ENCODE measurements at places on chromosomes 7 and 10.

- DNase-seq = no peak
These were observed 90.3 kb downstream of the CPEB3 start for GRCh38 chr10:92200564-92200963.

- peak; percentile 43 for DNase-seq
These were observed 15.6 kb downstream of the SMURF1 start for GRCh38 chr7:99128076-99128950.

DNA sequence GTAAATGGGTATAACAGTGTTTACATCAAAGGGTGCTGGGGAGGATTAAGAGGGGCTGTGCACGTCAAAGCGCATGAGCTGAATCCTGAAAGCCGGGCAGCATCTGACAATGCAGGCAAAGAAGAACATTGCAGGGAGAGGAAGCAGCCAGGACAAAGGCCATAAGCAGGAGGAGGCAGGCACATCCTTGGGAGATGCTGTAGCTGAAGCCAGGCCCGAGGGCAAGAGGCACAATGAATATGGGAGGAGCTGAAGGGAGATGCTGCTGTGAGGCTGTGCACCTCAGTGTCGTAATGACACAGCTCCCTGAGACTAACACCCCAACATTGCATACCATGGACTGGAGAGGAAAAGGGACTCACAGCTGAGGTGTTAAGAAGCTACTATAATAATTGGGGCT lies 129.2 kb downstream of the BTAF1 start:
- DNase-seq = no peak

- no peak for DNase-seq
These were observed 38.0 kb downstream of the ADD3 start for GRCh38 chr10:110045772-110046171.

- DNase-seq = peak; percentile 77
These were observed 64.6 kb downstream of the KLF6 start for GRCh38 chr10:3720228-3721019.

- no peak for DNase-seq
These were observed 20.8 kb downstream of the EPC1 start for GRCh38 chr10:32326119-32326518.

DNA sequence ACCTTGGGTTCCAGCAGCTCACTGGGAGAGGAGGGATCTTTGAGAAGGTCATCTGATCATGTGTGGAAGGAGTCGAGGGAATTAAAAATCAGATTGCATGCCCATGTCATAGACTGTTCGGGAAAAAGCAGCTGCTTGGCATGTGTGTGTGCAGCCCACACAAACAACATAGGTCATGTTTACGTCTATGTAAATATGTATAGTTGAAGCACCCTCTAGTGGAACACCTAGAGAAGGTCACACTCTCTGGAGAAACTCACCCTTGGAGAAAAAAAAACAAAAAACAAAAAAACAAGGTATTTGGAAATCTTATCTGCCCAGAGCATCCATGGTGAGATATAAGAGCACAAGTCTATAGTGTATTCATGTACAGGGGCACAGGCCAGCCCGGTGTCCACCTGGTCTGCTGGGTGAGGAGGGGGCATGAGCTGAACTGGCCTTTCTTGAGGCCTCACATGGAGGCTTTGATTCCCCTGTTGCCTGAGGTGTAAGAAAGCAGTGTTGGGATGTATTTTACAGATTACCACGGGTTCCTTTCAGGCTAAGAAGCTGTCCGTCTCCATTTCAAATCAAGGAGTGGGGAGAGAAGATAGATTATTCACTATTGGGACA lies 98.0 kb downstream of the NPY start:
- no peak for DNase-seq

DNA sequence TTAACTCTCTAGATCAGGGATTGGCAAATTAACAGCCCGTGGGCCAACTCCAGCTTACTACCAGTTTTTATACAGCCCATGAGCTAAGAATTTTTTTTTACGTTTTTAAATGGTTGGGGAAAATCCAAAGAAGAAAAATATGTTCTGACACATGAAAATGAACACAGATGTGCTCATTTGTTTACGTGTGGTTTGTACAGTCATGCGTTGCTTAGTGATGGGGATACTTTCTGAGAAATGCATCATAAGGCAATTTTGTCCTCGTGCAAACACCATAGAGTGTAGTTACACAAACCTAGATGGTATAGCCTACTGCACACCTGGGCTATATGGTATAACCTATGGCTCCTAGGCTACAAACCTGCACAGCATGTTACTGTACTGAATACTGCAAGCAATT lies 8.3 kb upstream of the SMKR1 start:
- peak; percentile 81 for DNase-seq

GRCh38 chr10:82477776-82478175 lies 602.8 kb downstream of the NRG3 start:
- DNase-seq = no peak

DNA sequence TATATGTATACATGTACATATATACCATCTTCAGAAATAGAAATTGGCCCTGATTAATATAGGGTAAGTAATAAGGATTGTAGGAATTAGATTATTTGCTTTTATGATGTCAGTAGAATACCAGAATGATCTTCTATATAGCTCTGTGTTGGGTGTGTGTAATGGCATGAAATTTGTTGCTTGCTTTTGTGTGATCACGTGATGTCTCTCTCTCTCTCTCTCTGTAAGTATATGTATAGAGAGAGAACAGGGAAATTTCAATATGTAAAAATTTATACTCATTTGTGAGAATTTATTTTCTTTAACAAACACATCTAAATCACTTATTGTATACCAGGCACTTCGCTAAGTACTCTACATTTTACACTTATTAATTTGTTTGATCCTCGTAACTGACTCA lies 272.7 kb downstream of the BICC1 start:
- no peak for DNase-seq

GRCh38 chr10:75137533-75138438 lies 26.3 kb downstream of the SAMD8 start:
- peak; percentile 52 for DNase-seq

- DNase-seq = no peak
These were observed 33.5 kb upstream of the TARP start for GRCh38 chr7:38306914-38307313.

GRCh38 chr7:116512520-116513188 lies 12.2 kb upstream of the CAV1 start:
- peak; percentile 83 for DNase-seq

- DNase-seq = no peak
These were observed 18.2 kb upstream of the HECTD2 start for GRCh38 chr10:91391920-91392319.

GRCh38 chr7:43879477-43879876 lies 10.2 kb upstream of the MRPS24 start:
- peak; percentile 81 for DNase-seq

DNA sequence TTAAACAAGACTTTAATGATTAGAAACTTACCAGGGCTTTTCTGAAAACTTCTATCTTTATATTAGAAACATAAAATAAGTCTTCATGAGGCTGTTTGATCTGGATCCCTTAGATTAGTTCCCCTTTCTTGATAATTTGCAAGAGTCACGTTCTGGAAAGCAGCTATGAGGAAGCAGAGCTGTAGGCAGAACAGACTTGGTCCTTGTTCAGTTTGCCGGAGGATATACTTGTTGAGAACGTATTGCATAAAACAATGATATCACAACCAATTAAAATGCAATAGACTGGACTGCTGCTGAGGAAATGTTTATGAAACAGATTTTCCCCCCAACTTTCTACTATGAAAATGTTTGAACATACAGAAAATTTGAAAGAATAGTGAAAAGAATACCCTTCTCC lies 2.8 kb downstream of the SAMD9L start:
- DNase-seq = no peak

DNA sequence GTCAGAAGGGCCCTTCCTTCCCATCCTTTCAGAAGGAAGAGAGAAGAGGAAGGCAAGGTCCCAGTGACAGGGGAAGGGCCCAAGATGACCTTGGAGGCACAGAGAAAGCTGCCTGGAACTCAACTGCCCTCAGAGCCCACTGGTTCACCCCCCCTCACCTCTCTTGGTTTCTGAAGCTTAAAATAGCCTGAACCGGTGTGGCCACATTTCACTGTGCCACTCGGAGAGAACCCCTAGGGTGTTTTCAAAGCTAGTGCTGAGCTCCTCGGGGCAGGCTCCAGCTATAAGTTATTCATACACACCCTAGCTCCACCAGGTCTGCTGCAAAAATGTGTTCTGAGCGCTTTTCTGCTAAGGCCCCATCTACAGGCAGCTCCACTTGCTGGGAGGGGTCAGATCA lies 60.9 kb upstream of the ADRB1 start:
- DNase-seq = no peak

DNA sequence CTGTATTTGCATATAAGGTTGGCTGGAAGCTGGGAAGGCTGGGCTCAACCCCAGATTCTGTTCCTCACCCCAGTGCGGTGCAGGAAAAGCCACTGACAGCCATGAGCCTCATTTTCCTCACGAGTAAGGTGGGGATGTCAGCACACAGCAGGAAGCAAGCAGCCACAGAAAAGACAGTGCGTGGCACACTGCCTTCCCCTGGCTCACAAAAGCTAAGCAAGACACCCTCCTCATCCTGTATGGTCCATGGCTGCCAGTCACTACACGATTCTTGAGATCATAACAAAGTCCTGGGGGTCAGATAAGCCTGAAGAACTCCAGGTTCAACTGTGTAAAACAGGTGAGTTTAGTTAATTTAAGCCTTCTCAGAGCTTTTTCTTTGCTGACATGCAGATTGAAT lies 28.9 kb upstream of the DDC start:
- DNase-seq = no peak

DNA sequence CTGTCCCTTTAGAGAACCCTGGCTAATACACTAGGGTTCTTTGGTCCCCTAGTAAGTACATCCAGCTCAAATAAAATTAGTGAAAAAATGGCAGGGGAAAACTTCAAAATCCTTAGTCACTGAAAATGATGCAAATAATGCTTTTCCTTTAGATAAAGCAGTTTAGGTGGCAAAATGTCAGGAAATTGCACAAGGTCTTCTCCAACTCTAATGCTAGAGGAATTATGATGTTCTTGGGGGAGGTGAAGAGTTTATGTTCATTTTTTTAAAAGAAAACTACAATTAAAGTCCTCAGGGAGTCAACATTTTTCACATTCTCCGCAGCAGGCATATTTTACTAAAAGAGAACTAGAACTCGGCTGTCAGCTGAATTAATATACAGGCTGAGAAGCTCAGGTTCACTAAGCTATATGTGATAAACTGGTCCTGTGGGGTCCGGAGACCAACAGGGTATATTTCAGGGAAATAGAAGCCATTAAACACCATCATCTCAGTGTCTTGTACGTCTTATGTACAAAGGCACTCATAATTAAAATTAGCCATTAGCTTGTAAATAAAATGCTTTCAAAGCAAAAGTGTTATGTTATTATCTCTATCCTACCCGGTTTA lies 1164.7 kb upstream of the AUTS2 start:
- no peak for DNase-seq

DNA sequence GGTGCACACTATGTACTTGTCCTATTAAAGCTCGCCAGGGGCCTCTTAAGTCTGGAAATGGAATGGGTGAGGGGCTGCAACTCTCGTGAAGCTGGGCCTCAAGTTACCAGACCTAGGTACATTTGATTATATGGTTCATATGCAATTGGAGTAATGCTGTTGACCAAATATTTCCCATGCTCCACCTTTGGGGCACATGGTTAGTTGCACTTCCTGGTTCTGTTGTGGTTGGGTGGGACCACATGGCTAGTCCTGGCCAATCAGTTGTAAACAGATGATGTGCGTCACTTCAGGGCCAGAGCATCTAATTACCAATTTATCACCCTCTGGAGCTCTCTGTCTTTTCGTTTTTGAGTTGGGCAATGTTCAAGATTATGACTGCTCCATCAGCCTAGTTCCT lies 39.5 kb upstream of the OPN4 start:
- DNase-seq = no peak
